ENCODE measurements at places on chromosomes 12 and 14. TPM values are rescaled to one million over a fixed set of nuclear protein-coding genes. Genes with fewer than 3 reads are reported as not detected.
A peak's percentile ranks its signal among the peaks of the same experiment; 100 is the strongest.

Gene KRT86
- 0.17 TPM for total RNA-seq

Gene WNT1
- not detected for total RNA-seq

Gene ZBTB42
- total RNA-seq: 2.8 TPM

DNA sequence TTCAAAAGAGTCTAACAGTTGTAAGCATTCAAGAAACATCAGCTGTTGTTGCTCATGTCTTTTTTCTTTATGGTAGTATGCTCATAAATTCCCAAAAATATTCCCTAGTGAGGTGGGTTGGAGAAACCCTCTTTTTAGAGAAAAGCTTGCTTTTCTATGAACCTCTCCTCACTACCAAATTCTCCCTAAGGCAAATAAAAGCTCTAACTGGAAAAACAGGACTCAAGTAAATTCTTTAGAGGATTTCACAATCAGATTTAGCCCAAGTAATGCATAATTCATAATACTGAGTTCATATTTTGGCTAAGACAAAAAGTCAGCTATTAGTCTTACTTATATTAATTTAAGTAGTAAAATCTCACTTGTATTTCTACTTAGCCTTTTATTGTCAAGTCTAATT lies 59.1 kb downstream of the DIO2 start:
- DNase-seq: no peak

GRCh38 chr12:82047446-82047845 lies 288.3 kb upstream of the PPFIA2 start:
- DNase-seq: no peak

DNA sequence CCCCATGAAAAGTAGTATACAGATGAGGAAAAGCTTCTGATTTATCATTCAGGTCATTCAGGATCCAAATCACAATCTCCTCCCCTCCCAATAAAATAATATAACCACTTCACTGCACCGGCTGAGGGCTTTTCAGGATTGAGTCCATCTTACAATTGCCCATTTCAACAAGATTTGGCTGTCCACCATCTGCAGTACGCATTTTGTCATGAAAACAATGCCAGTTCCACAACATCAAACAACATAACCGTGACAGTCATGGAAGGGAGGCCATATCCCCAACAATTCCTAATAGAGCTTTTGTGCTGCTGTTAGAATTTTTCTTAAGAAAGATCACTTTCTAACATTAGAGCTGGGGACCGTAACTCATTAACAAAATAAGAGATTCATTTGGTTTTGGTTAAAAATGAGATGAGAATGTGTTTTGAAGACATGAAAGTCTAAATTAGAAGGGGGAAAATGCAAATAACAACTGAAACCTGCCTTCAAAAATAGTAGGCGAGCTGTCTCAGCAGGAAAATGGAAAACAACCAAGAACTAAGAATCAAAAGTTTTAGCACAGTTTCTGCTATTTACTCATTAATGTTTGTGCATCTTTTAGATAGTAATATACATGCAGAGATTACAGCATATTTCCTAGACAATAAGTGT lies 38.3 kb upstream of the TMTC2 start:
- no peak for DNase-seq

DNA sequence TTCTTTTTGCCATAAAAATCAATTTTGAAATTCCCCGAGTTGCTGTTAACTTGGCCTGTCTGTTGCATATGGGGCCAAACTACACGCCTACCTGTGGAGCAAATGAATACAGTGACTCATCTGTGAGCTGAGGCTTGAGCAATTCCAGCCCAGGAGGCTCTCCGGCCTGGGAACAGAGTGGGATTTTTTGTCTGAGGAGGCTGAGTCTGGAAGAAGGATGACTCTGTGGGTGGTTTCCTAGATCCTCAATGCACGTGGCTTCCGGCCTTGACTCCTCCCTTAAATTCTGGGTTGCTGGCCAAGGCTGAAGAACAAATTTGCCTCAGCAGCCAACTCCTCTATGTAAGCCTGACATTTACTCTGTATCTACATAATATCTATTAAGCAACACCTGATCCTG lies 124.1 kb downstream of the SSPN start:
- DNase-seq: peak; percentile 96

DNA sequence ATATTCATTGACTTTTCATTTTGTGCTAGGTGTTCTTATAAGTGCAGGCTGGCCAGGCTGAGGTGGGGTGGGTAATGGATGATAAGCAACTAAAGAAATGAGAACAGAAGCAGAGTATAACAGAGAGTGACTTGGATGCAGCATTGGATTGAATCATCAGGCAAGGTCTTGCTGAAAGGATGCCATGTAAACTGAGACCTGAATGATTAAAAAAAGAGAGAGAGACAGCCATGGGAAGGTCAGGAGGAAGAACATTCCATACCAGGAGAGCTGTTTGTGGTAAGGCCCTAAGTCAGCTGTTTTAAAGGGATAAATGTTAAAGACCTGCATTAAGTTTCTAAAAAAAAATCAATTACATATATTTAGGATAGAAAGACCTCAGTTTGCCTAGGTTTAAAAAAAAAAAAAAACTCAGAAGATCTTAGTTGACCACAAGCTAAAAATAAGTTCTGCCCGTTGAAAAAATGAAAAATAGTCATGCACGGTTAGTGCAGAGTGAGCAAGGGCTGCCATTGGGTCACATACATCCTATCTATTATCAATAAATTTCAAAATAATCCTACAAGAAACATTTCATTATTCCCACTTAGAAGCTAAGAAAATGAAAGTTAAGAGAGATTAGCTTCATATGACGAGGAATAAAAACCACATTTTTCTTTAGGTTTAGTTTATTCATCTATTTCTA lies 37.2 kb downstream of the IFNG start:
- DNase-seq: peak; percentile 64

DNA sequence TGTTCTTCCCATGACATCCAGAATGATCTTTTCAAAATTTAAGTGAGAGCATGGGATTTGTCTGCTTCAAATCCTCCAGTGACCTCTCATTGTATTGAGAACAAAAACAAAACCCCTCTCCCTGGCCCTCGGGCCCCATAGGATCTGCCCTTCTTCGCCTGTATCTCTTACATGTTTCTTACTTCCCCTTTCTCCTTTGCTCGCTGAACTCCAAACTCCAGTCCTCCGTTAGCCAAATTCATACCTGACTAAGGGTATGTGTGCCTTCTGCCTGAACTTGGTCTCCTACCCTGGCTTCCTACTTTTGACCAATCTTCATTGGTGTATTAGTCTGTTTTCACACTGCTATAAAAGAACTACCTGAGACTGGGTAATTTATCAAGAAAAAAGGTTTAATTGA lies 13.2 kb upstream of the TSPAN11 start:
- no peak for DNase-seq

DNA sequence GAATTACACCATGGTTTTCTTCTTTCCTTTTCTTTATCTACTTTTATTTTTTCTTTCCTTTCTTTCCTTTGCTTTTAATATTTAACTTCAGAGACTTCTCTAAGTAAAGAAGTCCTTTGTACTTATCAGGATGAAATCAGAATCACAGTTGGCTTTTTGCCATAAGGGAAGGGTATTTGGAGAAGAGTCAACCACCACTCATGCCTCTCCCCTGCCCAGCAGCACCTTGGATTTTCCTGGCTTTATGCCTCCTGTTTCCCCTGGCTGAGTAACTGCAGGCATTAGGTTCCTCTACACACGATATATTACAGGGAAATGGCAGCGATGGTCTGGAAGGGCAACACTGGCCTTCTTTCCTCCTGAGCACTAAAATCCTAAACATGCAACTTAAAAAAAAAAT lies 266.4 kb upstream of the CAND1 start:
- DNase-seq: no peak

GRCh38 chr14:104425171-104425681 lies 154.3 kb upstream of the C14orf180 start:
- no peak for DNase-seq

- DNase-seq: no peak
Observed at GRCh38 chr12:69083689-69084088, 150.7 kb upstream of the CPM start.
